RPMI7951 (cell line): ENCODE measurements at places on chromosomes 13 and 19. TPM values are rescaled to one million over a fixed set of nuclear protein-coding genes. Genes with fewer than 3 reads are reported as not detected.

Gene ZSCAN4
- not detected in 2 replicates for total RNA-seq

Gene RXFP2
- total RNA-seq = 1.1 and 1.2 TPM in 2 replicates

Gene ZNF835
- 0.24 TPM in 1 of 2 replicates, not detected in the other for total RNA-seq

Gene SBK3
- 0.24 TPM in 1 of 2 replicates, not detected in the other for total RNA-seq

Gene SLITRK1
- total RNA-seq = under 0.01 and 0.12 TPM in 2 replicates

Gene WDR87
- not detected in 2 replicates for total RNA-seq

Gene PRR22
- 0.48 and 0.68 TPM in 2 replicates for total RNA-seq

Gene COL5A3
- total RNA-seq = 3.0 and 4.8 TPM in 2 replicates

Gene MISP3
- total RNA-seq = 4.1 and 6.7 TPM in 2 replicates

Gene ATP4A
- 0.12 TPM in 1 of 2 replicates, not detected in the other for total RNA-seq

Gene ADGRE1
- total RNA-seq = 6.6 and 7.2 TPM in 2 replicates

GRCh38 chr19:4455719-4456475 is 1.7 kb downstream of the UBXN6 start:
- DNase-seq = peak; percentile 42

DNA sequence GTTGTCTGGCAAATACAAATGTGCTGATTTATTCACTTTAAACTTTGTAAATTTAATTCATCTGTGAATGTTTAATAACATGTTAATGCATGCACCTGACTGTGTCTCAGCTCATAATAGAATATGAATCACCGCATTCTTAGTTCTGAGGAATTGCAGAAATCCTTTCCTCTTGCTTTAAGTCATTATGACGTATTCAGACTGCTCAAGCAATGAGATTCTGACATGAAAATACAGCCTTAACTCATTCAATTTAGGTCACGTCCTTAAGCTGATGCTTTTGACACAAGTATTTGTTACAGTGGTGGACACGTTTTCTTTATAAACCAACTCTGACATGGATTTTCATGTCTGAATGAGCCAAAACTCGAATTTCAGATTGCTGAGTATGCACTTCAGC is 541.0 kb upstream of the KLF12 start:
- DNase-seq = no peak

DNA sequence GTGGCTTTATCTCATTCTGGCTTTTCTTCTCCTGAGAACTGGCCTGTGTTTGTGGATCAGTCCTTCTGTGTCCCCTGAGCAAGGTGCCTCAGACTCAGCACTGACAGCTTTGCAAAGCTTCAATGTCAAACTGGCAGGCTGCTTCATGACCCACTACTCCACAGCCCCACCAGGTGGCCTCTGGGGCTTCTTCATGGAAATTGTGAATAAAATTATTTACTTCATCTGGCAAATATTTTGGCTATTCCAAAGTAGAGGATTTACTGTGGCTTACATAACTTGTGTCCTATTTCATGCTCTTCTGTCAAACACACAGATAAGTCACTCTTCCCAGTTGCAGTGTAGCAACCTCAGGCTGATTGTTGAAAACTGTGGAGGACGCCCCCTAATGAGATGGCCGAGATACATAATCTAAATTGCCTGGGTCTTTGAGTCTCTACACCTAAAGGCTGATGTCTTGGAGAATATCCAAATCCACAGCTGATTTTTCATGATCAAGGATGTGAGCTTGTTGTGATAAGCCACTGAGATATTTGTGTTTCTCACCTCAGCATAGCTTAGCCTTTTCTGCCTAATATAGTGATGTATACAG is 721.9 kb upstream of the SLC10A2 start:
- DNase-seq = no peak

DNA sequence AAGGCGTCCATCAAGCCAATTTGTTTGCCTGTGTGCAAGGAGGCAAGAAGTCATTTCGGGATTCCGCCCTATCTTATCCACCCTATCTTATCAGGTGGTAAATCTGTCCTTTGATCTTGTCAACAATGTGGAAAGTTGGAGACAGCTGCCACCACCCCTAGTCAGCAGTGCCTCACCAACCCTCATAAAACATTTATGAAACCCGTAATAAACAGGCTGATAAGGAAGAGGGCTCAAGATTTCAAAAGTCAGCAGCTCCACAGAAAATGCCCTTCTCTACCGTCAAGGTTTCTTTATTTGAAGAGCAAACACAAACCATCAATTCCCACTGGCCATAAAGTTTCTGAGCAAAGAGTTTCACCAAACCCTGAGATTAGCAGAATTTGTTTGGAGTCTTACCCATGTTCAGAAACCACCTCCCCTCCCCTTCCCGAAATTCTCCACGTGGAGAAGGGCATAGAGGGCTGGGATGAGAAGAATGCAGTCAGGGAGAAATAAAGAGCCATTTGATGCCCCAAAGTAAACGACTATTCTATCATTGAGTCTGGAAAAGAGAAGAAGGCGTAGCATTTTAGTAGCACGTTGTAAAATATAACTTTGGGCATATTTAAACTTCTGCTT is 196.0 kb upstream of the GPR12 start:
- no peak for DNase-seq

GRCh38 chr13:43432958-43433357 is 353.8 kb downstream of the ENOX1 start:
- DNase-seq = no peak

DNA sequence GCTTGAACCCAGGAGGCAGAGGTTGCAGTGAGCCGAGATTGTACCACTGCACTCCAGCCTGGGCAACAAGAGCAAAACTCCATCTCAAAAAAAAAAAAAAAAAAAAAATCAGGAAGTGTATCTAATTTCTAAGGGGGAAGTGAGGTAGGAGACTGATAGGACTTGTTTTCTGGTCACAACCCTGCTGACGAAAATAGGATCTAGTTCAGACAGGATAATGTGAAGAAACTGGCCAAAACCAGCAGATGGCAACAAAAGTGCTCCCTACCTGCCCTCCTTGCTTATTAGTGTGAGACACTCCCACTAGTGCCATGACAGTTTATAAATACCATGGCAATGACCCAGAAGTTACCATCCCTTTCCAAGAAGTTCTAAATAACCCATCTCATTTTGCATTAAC is 36.0 kb upstream of the KPNA3 start:
- DNase-seq = no peak

DNA sequence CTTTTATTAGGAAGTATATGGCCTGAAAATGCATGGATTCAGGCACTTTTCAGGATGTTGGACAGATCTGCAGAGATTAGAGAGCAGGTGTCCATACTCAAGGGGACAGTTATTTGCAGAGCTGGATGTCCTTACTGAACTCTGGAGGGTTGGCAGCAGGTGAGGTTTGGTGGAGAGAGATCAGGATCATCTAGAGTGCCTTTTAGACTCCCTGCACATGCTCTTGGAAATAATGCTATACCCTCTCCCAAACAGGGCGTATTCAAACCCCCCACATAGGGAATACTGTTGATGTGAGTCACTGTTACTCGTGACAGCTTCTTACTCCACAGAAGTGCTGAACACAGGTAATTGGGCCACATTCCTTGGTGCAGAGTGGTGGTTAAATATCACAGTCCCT is 725.7 kb upstream of the SGCG start:
- no peak for DNase-seq

DNA sequence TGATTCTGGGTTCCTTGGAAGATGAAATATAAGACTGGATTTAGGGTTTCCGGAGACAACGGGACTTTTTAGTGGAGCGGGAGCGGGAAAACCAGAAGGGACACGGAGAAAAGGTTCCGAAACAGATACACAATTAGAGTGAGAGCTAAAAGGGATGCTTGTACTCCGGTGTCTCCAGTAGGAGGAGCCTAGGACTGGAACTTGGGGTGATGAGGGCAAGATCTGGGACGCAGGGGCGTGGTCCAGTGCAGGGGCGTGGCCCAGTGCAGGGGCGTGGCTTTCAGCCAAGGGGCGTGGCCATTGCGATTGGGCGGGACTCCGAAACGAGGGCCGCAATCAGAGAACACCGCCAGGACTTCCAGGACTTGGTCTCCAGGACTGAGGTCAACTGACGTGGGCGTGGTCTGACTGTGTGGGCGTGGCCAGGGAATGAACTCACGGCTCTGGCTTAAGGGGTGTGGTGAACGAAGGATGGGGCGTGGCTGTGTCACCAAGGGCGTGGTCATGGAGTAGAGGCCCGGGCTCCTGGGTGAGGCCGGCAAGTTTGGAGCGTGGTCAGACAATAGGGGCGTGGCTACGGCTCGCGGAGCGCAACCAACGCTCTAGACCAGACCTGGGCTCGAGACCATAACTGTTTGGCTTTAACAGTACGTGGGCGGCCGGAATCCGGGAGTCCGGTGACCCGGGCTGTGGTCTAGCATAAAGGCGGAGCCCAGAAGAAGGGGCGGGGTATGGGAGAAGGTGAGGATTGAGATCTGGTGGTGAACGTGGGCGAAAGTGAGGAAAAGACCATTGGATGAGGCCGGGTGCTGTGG is at the start of gene DKKL1:
Gene DKKL1, plus strand, starts transcription at position 610 of the 815 bp plus-strand sequence. Its CDS starts 122 bp downstream, at position 732.
- peak; percentile 99 for DNase-seq

DNA sequence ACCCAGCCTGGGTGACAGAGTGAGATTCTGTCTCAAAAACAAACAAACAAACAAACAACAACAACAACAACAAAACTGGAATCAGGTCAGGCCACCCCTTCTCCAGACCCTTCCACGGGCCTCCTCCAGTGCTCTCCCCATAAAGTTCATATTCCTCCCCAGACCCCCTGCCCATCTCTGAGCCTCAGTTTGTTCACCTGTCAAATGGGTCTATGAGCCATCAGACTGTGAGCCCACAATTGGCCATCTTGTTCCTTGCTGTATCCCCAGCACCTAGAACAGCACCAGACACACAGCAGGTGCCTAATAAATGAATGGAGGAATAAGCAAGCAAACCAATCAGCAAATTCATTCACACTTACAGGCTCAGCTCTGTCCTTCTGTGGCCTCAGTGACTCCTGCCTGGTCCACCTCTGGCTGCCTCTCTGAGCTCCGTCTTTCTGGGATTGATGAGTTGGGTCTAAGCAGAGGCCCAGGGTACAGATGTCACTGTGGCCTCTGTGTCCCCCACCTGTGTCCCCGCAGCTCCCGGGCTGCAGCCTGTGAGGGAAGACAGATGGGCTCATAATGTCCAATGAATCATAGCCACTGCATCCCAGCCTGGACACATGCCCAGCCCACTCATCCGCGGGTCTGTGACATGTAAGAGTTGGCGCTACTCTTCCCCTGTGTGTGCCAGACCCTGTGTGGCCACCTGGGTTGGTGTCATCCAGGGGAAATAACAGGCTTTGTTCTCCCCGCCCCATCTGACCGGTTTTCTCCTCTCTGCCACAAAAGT is 19.6 kb upstream of the PTPRS start:
- DNase-seq = peak; percentile 85

GRCh38 chr19:42071247-42071646 is 1.2 kb upstream of the GRIK5 start:
- no peak for DNase-seq

DNA sequence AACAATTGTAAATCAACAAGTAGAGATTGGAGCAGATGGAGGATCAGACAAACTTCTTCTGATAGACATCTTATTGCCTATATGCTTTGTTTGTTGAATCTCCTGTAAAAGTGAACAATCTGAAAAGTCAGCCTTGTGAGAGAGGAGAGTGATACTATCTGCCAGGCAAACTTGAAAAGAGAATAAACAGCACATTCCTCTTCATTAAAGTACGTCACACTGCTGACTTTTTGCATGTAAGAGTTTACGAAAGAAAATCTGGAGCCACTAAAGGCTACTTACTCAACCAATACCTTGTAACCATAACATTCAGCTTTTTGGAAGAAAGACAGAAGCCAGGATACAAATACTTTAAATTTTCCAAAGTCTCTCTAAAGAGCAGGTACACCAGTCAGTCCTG is 42.5 kb downstream of the EDNRB start:
- no peak for DNase-seq

- peak; percentile 44 for DNase-seq
These were observed 10.4 kb upstream of the GPR32 start for GRCh38 chr19:50759886-50760285.

DNA sequence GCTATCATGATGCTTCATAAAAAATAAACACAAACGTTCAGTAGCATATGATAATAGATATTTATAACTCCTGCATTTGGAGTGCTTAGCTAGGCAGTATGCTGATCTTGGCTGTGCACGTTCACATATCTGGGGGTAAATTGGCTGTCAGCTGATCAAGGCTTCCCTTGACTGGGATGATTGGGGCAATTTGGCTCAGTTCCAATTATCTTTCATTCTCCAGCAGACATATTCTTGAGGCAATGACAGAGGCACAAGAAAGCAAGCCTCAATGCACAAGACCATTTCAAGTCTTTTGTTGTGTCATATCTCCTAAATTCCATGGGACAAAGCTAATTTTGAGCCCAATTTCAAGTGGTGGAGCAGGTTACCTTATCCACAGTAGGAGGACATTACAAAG is 142.0 kb downstream of the DLEU7 start:
- no peak for DNase-seq

GRCh38 chr13:32728327-32728726 is 142.1 kb downstream of the PDS5B start:
- no peak for DNase-seq

- no peak for DNase-seq
These were observed 45.7 kb upstream of the SPRY2 start for GRCh38 chr13:80386592-80386991.

GRCh38 chr13:66665991-66666390 is 564.1 kb downstream of the PCDH9 start:
- DNase-seq = no peak

- DNase-seq = no peak
These were observed 25.9 kb downstream of the RASL11A start for GRCh38 chr13:27296496-27296895.

DNA sequence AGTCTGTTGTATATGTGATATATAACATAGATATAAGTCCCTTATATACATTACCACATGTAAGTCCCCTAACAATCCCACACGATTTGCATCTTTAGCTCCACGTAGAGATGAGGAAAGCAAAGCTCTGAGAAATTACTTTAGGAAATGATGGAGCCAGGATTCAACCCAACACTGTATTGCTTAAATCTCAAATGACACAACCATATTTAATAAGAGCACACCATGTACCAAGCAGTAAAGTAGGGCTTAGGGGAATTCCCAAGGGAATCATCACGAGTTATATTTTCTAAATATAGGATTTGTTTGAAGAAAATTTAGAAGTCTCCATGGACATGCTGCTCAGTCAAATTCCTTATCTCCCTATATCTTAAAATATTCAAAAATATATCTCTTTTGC is 61.3 kb upstream of the POMP start:
- no peak for DNase-seq

GRCh38 chr13:43986421-43986981 is 106.8 kb downstream of the LACC1 start:
- DNase-seq = no peak

DNA sequence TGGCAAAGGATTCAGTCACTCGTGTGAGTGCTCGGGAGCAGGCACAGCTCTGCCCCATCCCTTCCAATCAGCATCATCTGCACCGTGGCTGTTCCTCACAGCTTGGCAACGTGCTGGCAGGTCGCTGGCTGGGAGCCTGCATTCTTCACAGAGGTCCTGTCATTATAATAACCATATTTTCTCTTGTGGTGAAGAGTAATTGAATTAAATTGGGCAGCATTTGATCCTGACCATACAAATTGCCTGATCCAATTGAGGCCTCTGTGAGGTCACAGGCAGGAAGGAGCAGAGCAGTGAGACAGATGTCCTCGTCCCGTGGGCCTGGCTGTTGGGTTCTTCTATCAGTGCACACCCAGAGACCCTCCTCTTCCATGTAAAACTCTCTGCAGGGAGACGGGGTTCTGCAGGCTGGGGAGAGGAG is 407.8 kb downstream of the COG6 start:
- DNase-seq = peak; percentile 50

GRCh38 chr19:4604912-4605311 is 34.4 kb upstream of the TNFAIP8L1 start:
- no peak for DNase-seq

- no peak for DNase-seq
These were observed 38.8 kb downstream of the SERP2 start for GRCh38 chr13:44412346-44412935.

- no peak for DNase-seq
These were observed 12.4 kb upstream of the BBC3 start for GRCh38 chr19:47243364-47243775.
